CD4-positive, alpha-beta T cell treated with Interleukin-2 at 100 ng/mL for 4 hours (primary cell): ENCODE measurements at places on chromosomes 6 and 20.
A peak's percentile ranks its signal among the peaks of the same experiment; 100 is the strongest.

GRCh38 chr20:51156041-51156982, 133.4 kb upstream of the KCNG1 start:
- no peak for DNase-seq

DNA sequence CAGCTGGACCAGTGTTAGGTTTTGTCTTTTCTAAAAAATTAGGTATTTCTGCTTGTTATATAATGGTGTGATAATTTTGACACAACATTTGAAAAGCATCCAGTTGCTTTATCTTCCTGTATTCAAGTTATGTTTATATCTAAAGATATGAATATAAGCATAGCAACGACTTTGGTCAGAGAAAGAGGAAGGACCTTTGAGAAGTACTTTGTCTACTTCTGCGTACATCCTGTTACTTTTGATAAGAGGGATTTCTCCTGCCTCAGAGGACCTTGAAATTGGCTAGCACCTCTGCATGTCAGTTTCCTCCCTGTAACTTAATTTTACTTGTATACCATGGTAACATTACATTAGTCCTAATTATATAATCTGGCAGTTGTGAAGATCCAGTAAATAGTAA, 24.8 kb downstream of the PHF20 start:
- DNase-seq: no peak

- DNase-seq: no peak
Measured at GRCh38 chr6:71602385-71603007, 283.9 kb upstream of the RIMS1 start.

DNA sequence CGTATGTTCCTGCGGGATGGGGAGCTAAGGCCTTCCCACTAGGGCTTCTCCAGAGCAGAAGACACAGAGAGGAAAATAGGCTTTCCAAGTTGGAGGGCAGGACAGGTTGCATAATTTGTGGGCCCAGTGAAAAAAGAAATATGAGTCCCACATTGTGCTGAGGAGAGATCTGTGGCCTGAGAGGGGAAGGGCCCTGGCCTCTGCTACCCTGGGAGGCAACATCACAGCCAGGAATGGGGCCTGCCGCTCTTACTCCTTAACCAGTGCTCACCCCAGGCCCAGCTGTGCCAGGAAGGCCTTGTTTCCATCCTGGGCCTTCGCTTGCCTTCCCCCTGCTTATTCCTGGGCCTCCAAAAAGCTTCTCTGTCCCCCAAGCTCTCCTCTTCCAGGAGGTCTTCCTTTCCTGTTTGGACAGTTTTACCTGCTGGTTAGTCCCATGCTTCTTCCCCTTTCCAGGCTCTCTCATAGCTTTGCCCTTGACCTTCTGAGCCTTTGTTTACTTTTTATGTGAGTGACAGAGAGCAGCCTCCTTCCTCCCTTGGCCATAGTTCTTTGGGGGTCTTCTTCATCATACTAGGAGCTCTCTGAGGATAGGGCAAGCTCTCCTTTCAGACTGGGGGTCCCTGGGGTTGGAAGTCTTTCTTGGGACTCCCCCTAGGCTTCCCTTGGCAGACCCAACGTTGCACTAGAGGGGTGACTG, 26.2 kb upstream of the VEGFA start:
- DNase-seq: no peak

DNA sequence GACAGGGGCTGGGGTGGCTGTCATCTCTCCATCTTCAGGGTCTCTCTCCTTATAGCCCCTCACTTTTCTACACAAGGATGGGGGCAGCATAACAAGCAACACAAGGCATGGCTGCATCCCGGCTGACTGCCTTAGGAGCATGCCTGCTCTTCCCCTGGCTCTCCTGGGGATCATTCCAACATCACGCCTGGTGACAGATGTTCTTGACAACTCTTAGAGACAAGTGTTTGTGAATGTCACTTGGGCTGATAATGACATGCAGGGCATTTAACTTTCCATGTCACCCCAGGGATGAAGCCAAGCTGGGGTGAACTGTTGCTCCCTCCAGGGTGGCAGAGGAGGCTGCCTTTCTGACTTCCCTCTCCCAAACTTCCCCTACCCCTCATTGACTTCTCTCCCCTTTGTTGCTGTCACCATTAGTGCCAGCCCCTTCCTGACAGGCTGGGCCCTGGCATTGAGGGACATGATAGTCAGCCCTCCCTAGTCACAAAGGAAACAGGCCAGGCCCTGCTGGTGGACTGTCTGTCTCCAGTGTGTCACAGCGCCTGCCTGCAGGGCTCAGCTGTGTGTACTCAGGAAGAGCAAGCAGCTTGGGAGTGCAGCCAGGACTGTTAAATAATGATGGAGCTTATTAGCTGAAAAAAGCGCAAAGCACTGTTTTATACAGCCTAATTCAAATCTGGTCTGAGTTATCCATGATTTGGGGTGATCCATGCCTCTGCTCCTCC, 161.8 kb downstream of the LRFN2 start:
- DNase-seq: no peak

DNA sequence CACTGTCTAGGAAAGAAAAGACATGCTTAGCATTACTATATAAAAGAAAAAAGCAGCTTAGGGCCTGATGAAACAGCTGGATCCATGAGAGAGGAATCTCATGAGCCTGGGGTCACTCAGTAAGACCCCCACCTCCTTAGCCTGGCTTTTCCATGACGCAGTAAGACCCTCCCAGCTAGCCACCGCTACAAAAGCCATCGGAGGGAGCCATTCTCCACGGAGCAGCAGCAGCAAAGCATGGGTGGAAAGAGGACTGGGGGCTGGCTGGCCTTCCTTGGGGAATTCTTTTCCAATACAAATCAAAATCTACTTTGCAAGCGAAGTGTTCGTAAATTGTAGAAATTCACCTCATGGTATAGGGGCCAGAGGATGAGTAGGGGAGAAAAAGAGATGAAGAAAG, 91.8 kb downstream of the SOD2 start:
- DNase-seq: no peak

GRCh38 chr6:136751522-136751956, 40.7 kb downstream of the MAP3K5 start:
- peak; percentile 69 for DNase-seq

DNA sequence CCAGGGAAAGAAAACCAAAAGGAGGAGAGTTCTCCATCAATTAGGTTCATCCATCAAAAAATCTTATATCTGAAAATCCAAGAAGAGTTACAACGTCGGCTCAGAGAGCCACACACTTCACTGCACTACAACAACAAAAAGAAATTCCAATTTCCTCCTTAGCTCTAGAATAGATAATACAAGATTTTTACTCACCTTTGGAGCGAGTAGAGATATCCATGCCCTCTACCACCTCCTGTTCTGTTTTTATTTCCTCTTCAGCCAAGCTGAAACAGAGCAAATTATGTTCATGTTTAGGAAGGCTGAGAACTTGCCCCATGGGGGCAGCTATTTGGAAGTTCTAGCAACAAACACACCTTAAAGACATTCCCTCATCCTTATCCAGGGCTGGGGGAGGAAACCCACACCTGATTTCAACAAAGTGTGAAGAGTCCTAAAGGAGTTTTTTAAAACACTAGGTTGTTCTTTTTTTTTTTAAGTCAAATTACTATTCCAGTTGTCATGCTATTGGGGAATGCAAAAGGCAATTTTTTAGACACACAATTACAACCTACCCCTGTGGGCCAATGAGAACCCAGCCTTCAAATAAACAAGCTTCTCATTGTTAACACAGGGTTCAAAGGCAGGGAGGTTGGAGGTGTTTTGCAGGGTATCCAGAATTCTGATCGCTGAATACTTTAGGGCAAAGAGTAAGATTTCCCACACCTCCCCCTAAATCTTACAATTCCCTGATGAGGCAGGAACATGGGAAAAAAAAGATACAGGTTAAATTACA, 8.7 kb downstream of the ZMYND8 start:
- no peak for DNase-seq

- no peak for DNase-seq
Measured at GRCh38 chr6:118789419-118789818, 104.5 kb upstream of the ASF1A start.

- no peak for DNase-seq
Measured at GRCh38 chr6:94736236-94736635, 841.1 kb upstream of the MANEA start.

DNA sequence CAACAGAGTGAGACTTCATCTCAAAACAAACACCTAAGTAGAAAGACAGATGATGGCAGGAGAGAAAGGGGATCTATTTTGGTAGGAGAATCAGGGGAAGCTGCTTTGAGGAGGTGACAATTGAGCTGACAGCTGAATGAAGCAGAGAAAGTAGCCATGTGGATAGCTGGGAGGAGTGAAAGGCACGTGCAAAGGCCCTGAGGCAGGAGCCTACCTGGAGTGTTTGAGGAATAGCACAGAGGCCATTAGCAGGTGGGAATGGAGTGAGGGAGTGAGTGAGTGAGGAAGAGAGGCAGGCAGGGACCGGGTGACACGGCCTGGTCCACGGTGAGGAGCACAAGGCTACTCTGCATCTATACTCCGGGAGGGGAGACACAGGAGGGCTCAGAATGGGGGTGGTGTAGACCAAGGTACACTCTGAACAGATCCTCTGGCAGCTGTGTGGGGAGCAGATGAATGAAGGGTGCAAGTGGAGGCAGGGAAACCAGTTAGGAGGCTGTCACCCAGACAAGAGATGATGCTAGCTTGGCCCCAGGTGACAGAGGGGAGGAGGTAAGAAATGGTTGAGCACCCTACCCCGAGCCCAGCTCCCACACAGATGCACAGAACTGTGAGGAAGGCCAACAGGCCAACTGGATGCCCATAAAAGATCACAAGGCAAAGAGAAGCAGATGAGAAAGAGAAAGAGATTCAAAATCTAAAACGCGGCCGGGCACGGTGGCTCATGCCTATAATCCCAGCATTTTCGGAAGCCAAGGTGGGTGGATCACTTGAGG, 43.6 kb downstream of the NFATC2 start:
- DNase-seq: no peak

- DNase-seq: no peak
Measured at GRCh38 chr6:114157848-114158247, 185.0 kb downstream of the HS3ST5 start.

DNA sequence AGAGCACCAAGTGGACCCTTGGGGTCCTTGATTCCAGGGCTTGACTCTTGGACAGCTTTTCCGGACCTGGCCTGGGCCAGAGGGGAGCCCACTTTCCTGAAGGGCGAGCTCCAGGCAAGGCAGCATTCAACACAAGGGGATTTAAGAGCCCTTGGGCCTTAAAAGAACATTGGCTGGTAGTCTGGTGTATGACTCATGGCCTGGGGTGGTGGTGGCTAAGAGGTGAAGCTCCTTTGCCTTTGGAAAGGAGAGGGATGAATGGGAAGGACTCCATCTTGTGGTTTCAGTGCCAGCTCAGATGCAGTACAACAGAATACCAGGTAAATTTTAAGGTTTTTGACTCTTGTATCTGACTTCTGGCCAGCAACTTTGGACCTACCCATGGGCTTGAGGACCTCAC, 760.7 kb downstream of the GRIK2 start:
- no peak for DNase-seq

DNA sequence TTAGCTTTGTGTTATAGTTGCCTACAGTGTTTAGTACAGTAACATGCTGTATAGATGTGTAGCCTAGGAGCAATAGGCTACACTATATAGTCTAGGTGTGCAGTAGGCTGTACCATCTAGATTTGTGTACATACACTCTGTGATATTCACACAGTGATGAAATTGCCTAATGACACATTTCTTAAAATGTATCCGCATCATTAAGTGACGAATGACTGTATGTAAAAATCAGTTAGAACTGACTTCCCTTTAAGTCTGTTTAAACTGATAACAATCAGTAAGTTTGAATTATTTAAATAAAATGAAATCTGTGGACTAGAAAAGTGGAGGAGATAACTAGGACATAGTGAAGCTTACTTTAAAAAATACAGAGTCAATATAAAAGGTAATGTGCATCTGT, 176.1 kb downstream of the CDKAL1 start:
- DNase-seq: no peak

GRCh38 chr6:150866991-150867501, 1.5 kb downstream of the MTHFD1L start:
- no peak for DNase-seq

- DNase-seq: no peak
Measured at GRCh38 chr20:47230811-47231256, 125.7 kb downstream of the ZMYND8 start.

GRCh38 chr6:122818866-122819265, 29.8 kb downstream of the SMPDL3A start:
- DNase-seq: no peak

DNA sequence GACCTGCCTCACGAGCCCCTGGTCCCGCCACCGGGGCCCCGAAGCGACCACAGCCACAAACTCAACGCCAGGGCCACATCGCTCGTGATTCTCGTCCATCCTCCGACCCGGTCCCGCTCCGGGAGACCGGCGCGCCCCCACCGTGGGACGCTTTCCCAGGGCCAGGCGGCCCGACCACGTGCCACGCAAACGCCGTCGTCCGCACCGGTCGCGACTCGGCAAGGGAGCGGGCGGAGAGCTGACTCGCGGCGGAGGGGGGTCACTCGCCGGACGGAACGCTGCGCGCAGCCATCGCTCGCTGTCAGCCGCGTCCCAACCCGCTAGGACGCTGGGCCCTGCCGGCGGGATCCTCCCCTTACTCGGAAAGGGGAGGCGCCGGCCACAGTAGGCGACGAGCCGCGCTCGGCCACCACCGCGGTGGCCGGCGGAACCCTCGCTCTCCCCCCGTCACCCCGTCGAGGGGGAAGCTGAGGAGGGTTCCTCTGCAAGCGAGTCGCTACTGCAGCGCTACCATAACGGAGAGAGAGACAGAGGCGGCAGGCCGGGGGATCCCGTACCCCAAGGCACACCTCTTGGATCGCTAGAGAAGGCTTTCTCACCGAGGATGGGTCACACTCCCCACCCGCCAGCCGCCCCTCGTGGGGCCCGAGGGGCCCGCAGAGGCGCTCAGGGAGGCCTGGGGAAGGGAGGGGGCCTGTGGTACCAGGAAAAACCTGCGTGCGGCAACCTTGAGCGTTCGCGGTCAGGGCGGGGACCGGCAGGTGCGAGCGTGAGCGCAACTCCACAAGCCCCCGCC, 511.8 kb upstream of the ZNF337 start:
- peak; percentile 44 for DNase-seq
